Dorsolateral prefrontal cortex (tissue), 122 donors: ENCODE measurements at places on chromosomes 1 and 21. TPM values are rescaled to one million over a fixed set of nuclear protein-coding genes. Genes with fewer than 3 reads are reported as not detected.

The CELF3 gene
- 70.8 TPM for total RNA-seq

The HENMT1 gene
- total RNA-seq: 19.6 TPM

The MIER1 gene
- 35.4 TPM for total RNA-seq

The PRDM16 gene
- total RNA-seq: 14.7 TPM

The TMEM59 gene
- 327 TPM for total RNA-seq
